GM03348 (cell line): ENCODE measurements at places on chromosomes 5 and 9.

DNA sequence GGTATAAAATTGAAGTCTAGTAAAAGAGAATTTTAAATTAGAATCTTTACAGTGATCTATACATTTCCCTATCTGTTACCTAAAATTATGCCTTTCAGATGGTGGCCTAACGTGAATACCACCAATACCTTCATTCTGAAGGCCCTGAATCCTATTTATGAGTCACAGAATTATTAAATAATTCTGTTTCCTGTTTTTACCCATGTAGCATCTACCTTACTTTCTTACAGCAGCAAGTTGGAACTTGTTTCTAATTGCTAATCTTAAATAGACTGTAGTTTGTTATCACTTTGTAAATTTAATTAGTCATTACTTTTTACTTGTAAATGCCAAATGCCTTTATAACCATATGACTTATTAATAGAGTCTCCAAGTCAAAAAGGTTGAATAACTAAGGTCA lies 135.0 kb downstream of the PDE4D start:
- no peak for DNase-seq

DNA sequence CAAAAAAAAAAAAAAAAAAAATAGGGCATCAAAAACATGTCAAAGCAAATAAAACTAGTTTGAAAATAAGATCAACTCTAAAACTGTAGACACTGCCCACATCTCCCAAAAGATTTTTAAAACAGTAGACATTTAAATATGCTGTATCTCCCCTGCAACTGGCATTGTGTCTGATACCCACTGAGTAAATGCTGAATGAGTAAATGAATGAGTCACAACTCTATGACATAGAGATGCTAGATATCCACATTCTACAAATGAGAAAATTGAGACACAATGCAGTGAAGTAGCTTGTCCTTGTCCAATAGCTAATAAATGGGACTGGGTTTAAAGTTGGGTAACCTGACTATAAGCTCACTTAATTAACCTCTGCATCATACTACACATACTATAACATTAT lies 14.1 kb upstream of the MAP1B start:
- peak; percentile 49 for DNase-seq

- peak; percentile 23 for DNase-seq
Observed at GRCh38 chr9:129170229-129170628, 7.8 kb downstream of the IER5L start.

GRCh38 chr5:2741956-2742355 lies 9.5 kb downstream of the IRX2 start:
- DNase-seq, result no peak

GRCh38 chr5:120476063-120476462 lies 12.0 kb downstream of the PRR16 start:
- no peak for DNase-seq

GRCh38 chr5:157679801-157680200 lies 8.5 kb downstream of the C5orf52 start:
- no peak for DNase-seq

DNA sequence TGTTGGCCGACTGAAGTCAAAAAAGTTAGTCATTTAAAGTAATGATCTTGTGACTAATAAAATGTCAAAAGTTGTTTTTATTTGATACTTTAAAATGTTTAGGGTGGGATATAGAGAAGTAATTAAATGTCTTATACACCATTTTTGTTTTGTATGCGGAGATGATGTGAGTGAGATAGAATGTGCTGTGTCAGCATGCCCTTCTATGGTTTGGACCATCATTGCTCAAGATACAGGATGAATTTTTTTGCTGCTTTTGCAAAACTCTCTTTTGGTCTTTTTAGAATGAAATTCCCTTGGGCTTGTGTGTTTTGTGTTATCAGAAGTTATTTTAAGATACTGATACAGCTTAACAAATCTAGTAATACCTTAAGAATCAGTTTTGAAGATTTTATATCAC lies 12.5 kb downstream of the SRFBP1 start:
- no peak for DNase-seq

DNA sequence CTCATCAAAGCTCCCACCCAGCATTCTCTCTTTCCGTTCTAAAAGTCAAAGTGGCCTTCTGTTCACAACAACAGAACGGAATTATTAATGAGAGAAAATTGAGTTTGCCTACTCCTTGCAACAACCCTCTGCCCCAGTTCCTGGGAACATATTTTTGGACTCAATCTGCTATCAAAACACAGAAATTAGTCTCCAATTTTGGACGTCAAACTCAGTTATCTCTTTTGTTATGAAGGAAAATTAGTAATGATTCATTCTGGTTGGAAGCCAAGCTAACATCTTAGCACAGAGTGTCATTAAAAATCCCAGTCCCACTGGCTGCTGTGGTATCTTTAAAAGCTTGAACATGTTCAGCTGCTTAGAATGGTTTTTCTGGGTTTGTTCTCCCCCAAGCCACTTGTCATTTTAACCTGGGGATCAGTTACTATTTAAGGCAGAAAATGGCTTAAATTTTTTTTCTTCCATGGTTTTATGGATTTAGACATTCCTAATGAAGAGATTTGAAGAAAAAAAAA lies 343.2 kb downstream of the TRIM32 start:
- no peak for DNase-seq

DNA sequence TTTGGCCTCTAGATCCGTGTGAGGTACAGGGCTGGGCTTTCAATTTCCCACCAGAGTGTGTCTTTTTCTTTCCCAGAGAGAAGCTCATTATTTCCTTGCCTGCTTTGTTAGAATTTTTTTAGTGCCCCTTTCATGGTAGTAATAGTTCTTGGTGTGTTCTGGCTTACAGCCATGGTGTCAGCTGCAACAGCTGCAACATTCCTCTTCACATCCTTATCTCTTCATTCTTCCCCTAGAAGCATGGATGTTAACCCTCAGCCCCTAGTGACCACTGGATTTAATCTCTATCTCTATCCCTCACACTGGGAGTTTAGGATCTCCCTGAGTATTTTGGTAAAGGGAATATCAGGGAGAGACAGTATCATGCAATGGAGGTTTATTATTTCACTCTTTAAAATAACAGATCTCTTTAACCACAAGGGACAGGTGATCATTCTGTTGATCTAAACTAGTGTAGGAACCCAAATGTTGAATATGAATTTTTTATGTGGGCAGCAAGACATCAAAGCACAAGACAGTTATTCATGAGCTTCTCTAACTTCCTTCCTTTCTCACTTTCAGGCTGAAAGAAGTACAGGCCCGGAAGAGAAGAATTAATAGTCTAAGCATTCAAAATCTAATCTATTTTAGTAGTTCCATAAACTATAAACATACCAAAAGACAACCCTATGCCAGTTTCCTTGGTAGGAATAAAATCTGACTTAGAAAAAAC lies 160.2 kb downstream of the FAM170A start:
- no peak for DNase-seq

DNA sequence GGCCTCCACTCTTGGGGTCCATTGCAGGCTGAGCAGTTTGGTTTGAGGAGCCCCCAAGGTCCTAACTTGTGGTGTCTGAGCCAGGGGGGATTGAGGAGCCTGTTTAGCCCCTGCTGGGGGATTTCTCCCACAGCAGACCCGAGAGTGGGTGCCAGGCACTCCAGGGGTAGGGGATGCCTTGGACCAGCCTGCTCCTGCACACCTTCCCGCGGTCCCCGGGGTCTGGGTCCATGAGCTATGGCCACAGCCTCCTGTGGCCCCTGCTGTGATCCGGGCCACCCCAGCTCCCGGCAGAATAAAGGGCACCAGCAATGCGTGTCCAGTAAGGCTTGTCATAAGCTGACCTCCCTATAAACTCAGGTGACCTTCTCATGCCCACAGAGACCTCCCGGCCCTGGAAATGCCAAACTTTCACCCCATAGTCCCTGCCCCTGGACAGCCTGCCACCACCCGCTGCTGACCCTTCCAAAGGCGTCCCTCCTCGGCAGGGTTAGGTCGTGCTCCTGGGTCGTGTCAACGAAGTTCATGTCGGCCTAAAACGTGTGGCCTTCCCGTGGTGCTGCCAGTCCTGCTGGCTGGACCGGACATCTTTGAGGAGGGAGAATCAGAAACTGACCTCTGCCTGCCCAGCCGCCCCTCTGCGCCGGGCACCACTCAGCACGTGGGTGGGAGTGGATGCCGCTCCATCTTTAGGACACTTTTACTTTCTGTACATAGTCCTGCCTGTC lies 137.6 kb downstream of the MRPL36 start:
- no peak for DNase-seq

DNA sequence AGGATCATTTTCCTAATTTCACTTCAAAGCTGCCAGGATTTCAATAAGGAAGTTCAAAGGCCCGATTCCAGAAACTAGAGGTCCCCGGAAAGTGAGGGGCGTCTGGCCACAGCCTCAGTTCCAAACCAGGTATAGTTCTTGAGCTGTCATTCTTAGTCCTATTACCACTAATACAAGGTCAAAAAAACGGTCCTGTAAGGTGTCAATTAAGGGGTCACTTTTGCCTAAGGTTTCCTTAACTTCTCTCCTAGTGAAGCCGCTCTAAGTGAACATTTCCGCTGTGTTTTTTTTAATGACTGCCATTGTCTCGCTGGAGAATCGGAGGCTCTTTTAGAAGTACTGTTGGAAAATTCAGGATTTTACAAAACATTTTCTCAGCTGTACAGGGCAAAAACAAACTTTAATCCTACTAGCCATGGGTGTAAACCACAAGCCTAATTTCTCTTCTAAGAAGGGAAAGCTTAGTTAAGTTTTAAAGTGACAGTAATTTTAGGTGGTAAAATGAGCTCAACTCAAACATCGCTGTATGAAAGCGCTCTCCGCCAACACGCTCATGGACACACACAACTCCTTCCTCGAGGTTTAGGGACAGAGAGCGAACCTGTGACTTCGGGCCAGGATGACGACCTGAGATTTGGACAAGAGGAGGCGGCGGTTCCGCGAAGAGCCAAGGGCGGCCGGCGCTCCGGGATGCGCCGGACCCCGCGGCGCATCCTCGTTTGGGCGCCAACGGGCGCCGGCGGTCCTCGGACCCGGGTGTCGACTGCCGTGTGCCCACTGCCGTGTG lies 76.7 kb upstream of the IFNE start:
- peak; percentile 47 for DNase-seq
